ENCODE measurements at places on chromosomes 2 and 18.

GRCh38 chr2:62570861-62571698 is 65.1 kb upstream of the TMEM17 start:
- peak; percentile 74 for DNase-seq

DNA sequence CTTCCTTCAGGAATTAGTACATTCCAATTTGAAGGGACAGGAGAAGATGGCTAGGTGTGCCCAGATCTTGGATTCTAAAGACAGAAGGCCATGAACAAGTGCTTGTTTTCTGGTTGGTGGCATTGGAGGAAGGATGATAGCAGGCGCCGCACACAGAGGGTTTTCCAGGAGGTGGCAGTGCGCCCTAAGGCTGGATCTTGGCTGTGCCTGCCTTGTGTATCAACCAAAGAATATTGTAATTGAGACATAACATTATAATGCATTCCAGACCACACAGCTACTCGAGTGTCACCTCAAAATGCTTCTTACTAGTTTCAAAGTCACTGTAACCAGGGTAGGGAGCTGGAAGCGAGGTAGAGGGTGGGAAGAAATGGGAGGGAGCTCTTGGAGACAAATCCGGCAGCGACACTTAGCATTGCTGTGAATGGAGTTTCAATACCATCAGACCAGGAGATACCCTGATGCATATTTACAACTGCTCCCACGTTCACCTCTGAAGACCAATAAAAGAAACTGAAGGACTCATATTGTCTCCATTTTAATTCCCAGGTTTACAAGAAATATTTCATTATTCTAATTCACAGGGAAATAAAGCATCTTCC is 42.5 kb downstream of the CPO start:
- DNase-seq, result peak; percentile 72

DNA sequence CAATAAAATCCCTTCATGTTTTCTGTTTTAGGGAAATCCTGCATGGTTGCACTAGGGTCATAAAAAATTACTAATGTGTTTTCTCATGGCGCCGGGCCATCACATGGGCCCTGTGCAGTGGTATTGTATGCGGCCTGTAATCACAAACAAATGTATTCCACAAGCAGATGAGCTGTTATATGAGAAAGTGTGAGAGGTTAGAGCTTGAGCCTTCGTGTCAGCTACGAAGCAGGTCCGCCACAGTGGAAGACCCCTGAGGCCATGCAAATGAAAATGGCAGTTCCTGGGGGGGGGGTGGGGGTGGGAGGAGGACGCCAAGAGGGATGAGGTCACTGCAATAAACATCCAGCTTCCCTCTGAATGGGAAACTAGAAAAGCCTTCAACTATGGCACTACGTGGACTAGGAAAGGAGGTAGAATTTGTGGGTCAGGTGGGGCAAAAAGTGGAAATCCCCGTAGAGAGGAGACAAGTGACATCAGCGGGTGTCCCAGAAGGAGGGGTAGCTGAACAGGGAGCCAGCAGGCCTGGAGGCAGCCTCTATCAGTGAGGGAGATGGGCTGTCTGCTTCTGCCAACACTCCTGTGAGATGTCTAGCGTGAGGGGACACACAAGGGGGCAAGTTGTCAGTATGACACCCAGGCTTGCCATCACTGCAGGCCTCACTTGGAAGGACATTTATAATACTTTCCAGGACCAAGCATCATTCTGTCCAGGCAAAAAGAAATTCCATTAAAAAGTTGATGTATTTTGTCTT is 130.3 kb upstream of the CTAGE1 start:
- no peak for DNase-seq

DNA sequence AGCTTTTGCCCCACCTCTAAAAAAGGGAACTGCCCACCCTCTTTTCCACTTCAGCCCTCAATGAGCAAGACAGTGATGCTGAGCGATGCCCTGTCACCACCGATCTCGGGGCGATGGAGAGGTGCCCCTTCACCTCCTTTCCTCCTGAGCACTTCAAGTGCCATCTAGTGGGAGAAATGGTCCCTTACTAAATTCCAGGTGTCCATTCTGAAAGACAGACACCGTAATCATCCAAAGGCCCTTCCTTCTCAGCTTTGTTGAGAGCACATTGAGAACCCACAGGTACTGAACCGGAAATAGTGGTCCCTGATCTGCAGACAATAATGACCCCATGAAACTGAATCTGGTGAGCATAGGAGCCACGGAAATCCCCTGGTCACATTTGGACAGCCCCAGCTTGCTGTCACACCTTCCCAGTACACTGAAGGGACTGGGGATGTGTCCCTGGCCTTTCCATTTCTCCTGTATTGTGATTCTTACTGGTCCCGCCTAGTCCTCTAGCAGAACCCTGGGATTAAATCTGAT is 38.5 kb downstream of the KCTD18 start:
- DNase-seq, result no peak

DNA sequence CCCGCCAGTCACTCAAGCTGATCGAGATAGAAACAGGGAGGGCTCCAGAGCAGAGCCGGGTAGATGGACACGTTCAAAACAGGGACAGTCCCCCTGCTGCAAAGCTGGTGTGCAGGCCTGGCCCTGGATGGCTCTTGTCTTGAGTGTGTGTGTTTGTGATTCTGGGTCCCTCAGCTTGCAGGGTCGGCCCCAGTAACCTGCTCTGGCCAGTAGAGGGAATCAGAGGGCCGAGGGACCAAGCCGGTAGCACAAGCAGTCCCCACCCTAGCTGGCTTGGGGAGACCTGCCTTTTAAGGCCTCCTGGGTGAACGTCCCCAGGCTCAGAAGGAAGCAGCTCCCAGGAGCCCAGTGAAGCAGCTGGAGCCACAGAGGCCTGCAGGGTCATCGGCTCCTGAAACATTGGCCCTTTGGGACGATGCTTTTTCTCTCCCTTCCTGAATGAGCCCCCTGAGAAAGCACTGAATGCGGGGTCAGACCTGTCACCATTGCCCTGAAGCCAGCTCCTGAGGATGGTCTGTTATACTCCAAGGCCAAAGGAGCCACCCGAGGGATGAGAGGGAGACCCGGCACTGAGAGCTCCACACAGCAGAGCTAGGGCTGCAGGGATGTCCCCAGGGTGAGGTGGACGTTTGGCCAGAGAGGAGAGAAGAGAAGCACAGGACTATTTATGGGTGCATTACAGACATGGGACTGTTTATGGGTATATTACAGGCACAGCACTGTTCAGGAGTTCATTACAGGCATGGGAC is 15.4 kb upstream of the MLPH start:
- DNase-seq, result peak; percentile 48

DNA sequence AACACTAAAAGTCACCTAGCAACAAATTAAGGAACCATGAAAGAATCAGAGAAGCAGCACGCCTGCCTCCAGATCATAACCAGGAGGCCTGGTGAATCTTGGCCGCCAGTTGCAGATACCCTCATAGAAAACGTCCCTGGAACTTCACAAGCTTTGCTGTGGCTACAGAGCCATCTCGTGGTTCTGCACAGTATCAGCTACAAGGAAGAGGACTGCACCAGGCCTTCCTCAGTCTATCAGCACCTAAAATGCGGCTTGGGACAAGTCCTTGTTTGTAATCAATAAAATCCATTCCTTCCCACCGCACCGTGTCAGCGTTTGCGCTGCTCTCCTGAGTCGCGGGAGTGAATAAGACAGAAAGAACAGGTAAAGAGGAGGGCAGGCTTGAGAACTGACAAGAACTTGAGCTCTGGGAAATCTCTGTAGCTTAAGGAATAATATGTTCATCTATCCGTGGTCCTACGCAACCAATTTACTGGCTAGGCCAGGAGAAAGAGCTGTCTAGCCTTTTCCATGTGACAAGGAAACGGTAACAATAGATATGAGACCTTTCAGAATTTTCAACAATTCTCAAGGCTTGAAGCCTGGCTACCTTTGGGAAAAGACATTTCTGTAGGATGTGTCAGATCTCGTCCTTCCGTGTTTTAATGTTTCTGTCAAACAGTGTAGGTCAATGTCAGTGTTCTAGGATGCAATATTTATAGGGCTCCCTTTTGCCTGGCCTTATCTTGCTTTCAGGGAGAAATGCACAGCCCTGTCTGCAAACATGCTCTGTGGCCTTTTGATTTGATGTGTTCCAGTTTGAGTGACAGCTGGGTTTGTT is 128.5 kb upstream of the RAB12 start:
- DNase-seq, result peak; percentile 48

DNA sequence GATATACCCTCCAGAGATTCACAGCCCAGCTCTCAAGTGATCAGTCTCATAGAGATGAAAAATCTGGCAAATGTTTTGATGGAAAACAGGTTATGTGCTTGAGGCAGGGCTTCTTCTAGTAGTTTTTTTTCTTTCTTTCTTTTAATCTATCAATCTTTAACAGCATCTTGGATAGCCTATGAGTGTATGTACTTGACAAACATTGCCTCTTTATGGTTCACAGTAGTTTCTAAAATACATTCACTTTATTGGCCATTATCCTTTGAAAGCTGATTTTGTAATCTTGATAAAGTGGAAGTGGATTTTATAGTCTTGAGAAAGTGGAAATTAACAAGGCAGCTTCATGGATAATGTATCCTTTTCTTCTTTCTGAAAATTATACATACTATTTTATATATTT is 51.4 kb upstream of the IL1R1 start:
- no peak for DNase-seq

- no peak for DNase-seq
Observed at GRCh38 chr2:142718576-142719155, 158.8 kb upstream of the KYNU start.

GRCh38 chr18:7158216-7158615 is 40.6 kb upstream of the LAMA1 start:
- DNase-seq, result no peak

DNA sequence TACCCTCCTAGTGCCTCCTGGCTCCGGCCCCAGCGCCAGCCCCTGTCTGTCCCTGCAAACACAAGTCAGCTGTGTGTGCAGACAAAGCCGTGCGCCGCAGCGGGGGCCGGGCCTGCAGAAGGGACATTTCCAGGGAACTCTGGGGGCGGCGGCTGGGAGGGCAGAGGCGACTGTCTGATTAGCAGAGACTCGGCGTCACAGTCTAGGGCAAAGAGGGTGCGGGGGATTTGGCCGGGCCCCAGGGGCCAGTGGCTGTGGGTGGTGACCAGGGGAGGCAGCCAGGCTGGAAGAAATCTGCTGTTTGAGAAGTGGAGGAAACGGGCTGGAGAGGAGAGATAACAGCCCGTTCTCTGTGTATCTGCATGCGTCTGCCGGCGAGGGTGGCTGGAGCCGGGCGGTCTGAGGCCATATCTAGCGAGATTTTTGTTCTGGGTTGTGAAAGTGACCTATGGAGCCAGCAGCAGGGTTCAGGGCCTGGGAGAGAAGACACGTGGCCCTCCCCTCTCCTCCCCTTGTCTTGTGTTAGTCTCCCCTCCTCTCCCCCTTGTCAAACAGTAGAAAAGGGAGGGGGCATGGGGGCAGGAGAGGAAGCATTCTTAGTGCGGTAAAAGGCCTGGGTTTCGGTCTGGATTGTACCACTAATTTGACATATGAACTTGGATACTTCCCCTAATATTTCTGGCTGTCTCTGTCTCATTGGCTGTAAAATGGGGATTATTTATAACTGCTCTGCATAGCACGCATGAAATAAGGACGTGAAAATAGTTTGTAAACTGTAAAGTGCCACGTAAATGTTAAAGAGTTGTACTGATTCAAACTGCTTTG is 169.4 kb downstream of the SMAD7 start:
- peak; percentile 74 for DNase-seq

GRCh38 chr2:81050580-81051095 is 746.1 kb upstream of the LRRTM1 start:
- DNase-seq, result no peak

DNA sequence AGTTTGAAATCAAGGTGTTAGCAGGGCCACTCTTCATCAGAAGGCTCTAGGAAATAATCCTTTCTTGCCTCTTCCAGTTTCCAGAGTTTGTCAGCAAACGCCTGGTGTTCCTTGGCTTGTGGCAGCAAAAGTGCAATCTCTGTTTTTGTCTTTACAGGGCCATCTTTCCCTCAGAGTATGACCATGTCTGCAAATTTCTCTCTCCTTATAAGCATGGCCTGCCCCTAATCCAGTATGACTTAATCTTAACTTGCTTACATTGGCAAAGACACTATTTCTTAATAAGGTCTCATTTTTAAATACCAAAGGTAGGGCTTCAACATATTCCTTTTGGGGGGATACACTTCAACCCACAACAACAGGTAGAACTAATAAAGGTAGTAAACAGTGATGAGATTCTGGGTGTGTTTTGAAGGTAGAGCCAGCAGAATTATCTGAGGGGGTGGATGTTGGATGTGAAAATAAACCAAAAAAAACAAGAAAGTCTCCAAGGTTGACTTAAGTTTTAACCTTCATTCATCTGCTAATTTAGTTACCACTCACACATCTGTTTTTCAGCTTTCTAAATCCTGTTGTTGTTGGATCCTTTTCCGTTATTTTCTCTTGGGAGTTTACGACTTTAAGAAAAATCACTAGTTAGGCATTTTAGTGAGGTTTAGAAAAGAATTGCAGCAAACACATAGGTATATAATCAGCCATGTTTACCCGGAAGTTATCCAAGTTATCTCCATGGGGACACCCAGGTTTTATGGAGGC is 234.4 kb upstream of the FIGN start:
- DNase-seq, result no peak

DNA sequence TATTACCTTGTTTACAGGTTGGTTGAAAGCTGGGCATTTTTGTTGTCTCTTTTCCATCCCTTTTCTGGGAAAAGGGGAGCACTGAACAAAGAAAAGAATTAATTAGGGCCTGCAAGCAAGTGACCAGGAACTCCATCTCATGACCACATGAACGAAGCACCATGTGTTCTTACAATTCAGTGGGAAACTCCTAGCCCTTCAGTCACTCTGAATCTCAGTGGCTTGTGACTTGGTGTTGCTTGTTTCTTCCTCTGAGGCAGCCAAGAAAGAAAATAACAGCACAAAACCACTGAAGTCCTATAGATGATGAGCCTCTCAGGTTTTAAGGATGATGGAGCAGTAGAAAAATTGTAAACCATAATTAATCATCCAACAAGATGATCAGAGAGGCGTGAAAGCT is 129.1 kb upstream of the CAB39 start:
- no peak for DNase-seq

DNA sequence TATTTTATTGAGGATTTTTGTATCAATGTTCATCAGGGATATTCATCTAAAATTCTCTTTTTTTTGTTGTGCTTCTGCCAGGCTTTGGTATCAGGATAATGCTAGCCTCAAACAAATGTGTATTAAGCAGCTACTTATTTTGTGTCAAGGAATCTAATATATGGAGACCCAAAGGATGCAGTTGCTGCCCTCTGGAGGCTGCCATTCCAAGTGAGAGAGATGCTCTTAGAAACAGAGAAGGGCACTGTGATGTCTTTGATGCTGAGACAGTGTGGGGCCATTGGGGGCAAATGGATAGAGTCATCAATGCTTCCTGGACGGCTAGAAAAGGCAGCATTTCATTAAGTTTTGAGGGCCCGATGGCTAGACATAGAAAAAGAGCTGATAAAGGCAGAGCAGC is 292.6 kb downstream of the SETBP1 start:
- DNase-seq, result no peak

DNA sequence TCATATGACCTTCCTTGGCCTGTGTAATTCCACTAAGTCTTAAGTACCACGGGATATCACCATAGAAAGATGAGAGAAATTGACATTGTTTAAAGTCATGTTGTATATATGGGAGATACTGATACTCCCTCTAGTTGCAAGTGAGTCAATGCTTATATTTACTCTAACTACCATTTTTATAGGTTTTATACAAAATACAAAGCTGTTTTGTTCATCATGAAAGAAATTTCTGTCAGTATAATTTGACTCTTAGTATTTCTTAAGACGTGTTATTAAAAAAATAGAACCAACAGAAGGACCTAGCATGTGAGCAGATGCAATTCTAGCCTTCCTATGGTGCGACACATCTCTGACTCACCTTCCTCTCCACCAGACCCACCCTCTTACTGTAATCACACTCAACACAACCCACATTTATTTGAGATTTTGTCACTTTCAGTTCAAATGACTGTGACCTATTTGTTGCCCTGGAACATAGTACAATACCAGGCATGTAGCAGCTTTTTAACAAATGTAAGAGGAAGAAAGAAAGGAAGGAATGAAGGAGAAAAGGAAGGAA is 453.1 kb downstream of the CMPK2 start:
- DNase-seq, result no peak
